ENCODE measurements at places on chromosomes 11 and 22. TPM values are rescaled to one million over a fixed set of nuclear protein-coding genes. Genes with fewer than 3 reads are reported as not detected.

Gene OR5L2
- not detected for total RNA-seq

Gene CCDC88B
- 119 TPM for total RNA-seq

Gene TXNRD2
- 33.4 TPM for total RNA-seq

Gene C11orf58
- 195 TPM for total RNA-seq

Gene CDON
- 2.1 TPM for total RNA-seq

Gene EIF4G2
- 631 TPM for total RNA-seq

Gene POU2AF1
- 7.2 TPM for total RNA-seq

Gene BRSK2
- total RNA-seq, result 0.42 TPM

Gene HPX
- 1.6 TPM for total RNA-seq

Gene KRTAP5-2
- not detected for total RNA-seq

Gene NXPE1
- not detected for total RNA-seq

Gene BTBD18
- 0.30 TPM for total RNA-seq

Gene FGF19
- not detected for total RNA-seq

Gene SCGB1A1
- total RNA-seq, result not detected

Gene LMO2
- total RNA-seq, result 0.47 TPM

Gene DDIAS
- 2.3 TPM for total RNA-seq

Gene CARD10
- 1.2 TPM for total RNA-seq

Gene SCGB1D2
- not detected for total RNA-seq

Gene RBM4
- total RNA-seq, result 213 TPM

Gene MUC6
- not detected for total RNA-seq

Gene PNPLA3
- 0.60 TPM for total RNA-seq

Gene OR8D4
- total RNA-seq, result not detected

Gene KCNE3
- total RNA-seq, result not detected

Gene C11orf97
- not detected for total RNA-seq

Gene RIC8A
- 92.7 TPM for total RNA-seq

Gene TRMT112
- 162 TPM for total RNA-seq

Gene MPEG1
- 5.9 TPM for total RNA-seq

Gene CNTF
- total RNA-seq, result 2.9 TPM

Gene ACAD8
- total RNA-seq, result 40.2 TPM

Gene UCP3
- total RNA-seq, result 7.5 TPM

Gene SELENOH
- total RNA-seq, result 146 TPM

Gene FIBP
- 35.6 TPM for total RNA-seq

Gene MAP4K2
- 135 TPM for total RNA-seq

Gene SPI1
- total RNA-seq, result 4.7 TPM

Gene MMP12
- not detected for total RNA-seq

Gene ALKBH8
- total RNA-seq, result 18.2 TPM

Gene SAA2
- total RNA-seq, result not detected

Gene PAX6
- not detected for total RNA-seq

Gene FOSL1
- not detected for total RNA-seq

Gene LUZP2
- total RNA-seq, result not detected

Gene MMP10
- not detected for total RNA-seq

Gene KCNK7
- 2.4 TPM for total RNA-seq

Gene SPON1
- total RNA-seq, result 16.5 TPM

All from naive thymus-derived CD8-positive, alpha-beta T cell (primary cell).